ENCODE measurements at places on chromosomes 2 and 18.

GRCh38 chr18:75256376-75256775 lies 45.8 kb downstream of the TSHZ1 start:
- DNase-seq: no peak

DNA sequence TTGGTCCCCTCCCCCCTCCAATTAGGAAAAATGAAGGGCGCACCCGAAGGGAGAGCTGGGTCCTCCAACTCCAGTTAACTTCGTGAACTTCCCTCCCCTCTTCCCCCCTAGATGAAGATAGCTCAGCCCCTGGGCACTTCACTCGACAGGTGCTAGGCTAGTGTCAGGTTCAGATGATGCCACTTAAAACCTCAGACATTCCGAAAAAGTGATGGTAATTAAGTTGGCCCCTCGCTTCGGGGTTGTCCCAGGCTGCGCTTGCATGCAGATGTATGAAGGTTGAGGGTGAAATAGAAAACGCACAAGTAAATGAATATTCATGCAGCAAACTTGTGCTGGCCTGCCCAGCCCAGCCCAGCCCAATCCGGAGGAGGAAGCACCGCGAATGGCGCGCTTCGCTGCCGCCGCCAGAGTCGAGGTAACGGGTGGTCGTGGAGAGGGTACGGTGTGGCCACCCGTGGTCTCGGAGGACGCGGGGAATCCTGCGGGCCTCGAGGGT lies 3.0 kb upstream of the GBX2 start:
- DNase-seq: no peak

GRCh38 chr2:126886211-126886915 lies 12.3 kb upstream of the TEX51 start:
- DNase-seq: peak; percentile 9

DNA sequence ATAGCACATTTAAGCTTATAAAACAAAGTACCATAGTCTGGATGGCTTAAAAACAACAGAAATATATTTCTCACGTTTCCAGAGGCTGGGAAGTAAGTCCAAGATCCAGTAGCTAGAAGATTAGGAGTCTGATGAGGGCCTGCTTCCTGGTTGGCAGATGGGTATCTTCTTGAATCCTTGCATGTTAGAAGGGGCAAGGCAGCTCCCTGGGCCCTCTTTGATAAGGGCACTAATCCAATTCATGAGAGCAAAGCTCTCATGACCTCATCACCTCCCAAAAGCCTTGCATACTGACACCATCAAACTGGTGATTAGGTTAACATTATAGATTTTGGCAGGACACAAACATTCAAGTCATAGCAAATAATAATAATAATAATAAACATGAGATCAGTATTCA lies 146.4 kb downstream of the CCDC102B start:
- DNase-seq: no peak

GRCh38 chr18:58313491-58314032 lies 269.5 kb downstream of the NEDD4L start:
- DNase-seq: peak; percentile 66

- DNase-seq: no peak
Measured at GRCh38 chr2:210971431-210971830, 415.0 kb downstream of the CPS1 start.

GRCh38 chr2:192467953-192468660 lies 273.4 kb upstream of the TMEFF2 start:
- no peak for DNase-seq

Measured in G401 (cell line).